ENCODE measurements at places on chromosomes 1 and 21. TPM values are rescaled to one million over a fixed set of nuclear protein-coding genes. Genes with fewer than 3 reads are reported as not detected.
A peak's percentile ranks its signal among the peaks of the same experiment; 100 is the strongest.

DNA sequence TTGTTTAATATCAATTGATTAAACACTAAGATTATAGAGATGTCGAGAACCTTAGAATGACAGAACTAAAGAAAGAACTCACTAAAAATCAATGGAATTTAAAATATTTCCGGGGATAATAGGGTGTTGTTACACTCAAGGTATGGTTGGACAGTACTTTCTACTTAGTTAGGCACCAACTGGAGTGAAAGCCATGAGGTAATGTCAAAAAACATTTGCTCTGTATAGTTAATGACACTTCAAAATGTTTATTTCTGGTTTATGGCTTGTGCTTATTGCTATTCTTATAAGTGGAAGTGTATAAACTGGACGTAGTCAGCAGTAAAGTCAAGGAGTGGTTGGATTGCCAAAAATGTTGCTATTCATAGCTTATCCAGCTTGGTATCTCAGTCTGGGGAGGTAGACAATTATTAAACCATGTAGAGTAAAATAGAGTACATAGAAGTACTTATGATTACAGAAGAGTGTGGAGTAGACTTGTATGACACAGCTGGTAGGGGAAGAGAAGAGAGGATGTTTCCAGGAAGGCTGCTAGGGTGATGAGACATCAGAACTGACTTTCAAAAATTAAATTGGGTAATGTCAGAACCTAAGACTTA is 56.5 kb upstream of the BMP8A start:
- no peak overlapping the region for H3K27ac ChIP-seq
- no peaks in the 10 kb centered on the region for H3K27me3 ChIP-seq

DNA sequence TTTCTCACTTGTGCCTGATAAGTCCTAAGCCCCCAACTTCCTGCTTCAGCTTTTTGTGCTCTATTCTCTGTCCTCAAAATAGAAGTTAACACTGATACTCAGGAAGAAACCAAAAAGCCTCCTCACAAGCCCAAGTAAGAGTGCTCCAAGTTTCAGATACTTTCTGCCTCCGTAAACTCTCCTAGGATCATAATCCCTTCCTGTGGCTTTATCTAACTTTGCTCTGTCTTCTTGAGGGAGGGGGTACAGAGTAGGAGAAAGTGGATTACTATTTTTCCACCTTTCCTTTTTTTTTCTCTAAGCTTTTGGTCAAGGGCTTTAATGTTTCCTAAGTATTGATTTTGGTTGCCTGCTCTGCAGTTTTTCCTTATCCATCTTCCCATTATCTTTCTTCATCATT is 54.6 kb downstream of the DPH5 start:
- H3K4me3 ChIP-seq = no peak overlapping the region
- no peaks in the 10 kb centered on the region for H3K27me3 ChIP-seq
- DNase-seq = no peak
- no peak overlapping the region for H3K27ac ChIP-seq
- H3K36me3 ChIP-seq = peaks cover 5% of the 10 kb centered on the region

- H3K27me3 ChIP-seq = no peaks in the 10 kb centered on the region
- no peaks in the 10 kb centered on the region for H3K36me3 ChIP-seq
- H3K4me3 ChIP-seq = no peak overlapping the region
- H3K27ac ChIP-seq = no peak overlapping the region
Observed at GRCh38 chr1:10678852-10679251, 117.6 kb downstream of the CASZ1 start.

GRCh38 chr1:37410815-37411214 is 63.6 kb upstream of the ZC3H12A start:
- no peak overlapping the region for H3K4me3 ChIP-seq
- no peaks in the 10 kb centered on the region for H3K36me3 ChIP-seq
- peaks cover 31% of the 10 kb centered on the region for H3K27me3 ChIP-seq
- DNase-seq = peak; percentile 30
- H3K4me1 ChIP-seq = no peaks in the 10 kb centered on the region
- no peak overlapping the region for H3K27ac ChIP-seq

DNA sequence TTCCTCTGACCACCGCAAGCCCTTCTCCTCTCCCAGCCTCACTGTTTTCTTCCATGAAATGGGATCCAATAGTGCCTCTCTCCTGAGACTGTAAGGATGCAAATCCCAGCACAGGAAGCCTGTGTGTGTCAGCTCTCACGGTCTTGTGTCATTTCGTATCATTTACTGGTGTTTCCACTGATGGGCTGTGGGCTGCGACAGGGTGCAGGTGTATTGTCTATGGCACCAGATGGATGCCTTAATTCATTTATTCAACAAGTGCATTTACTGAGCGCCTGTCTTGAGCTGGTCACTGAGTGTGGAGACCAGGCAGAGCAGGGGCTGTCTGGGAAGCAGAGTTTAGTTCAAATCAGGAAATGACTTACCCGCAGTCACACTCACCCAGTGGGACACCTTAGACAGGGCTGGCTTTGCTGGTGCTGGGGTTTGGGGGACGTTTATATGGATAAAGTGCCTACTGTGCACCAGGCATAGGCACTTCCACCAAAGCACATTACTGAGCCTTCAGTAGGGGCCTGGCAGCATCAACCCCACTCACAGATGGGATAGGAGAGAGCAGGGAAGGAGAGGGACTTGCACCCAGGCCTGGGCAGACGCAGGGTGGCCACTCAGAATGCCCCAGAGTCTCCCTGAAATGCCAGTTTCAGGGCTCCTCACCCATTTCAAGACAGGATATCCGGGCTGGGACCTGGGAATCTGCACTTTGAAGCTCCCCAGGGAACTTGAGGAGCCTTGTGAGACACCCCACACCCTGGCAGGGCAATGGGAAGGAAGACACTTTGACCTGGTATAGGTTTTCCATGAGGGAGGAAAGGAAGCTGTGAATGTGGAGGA is 398.9 kb downstream of the MATN1 start:
- no peaks in the 10 kb centered on the region for H3K4me1 ChIP-seq
- no peak for DNase-seq
- no peak overlapping the region for H3K4me3 ChIP-seq
- H3K27ac ChIP-seq = no peak overlapping the region

DNA sequence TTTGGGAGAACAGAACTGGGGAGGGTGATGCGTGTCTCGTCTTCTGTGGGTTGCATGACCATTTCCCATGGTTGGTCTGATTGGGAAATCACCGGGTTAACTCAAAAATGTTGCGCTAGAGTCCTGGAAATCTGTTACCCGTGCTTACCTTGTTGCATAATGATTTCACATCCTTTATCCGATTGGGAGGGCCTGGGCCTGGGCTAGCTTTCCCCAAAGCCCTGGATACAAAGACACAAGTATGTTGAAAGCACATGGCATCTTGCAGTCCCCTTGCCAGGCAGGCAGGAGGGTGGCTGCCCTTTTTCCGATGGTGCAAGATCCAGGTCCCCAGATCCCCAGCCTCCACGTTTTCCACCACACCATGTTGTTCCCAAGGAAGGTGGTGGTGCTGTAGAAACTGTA is 582 bp downstream of the TRPM2 start:
- DNase-seq = no peak
- no peak overlapping the region for H3K4me3 ChIP-seq
- H3K27me3 ChIP-seq = peaks cover 33% of the 10 kb centered on the region
- H3K27ac ChIP-seq = no peak overlapping the region

DNA sequence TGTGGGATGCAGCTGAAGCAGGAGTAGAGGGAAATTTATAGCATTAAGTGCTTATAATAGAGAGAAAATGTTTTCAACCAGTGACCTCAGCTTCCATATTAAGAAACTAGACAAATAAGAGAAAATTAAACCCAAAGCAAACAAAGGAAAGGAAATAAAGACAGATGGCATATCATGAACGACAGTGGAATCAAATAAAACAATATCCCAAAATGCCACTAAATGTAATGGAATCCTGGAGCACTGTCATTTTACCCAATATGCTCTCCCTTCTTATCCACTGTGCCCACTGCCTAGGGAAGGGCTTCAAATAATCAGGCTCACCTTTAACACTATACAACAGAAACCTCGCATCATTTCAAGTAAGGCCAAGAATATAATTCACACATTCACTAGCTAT is 12.4 kb upstream of the CCN1 start:
- peaks cover 39% of the 10 kb centered on the region for H3K4me1 ChIP-seq
- no peaks in the 10 kb centered on the region for H3K36me3 ChIP-seq
- H3K27me3 ChIP-seq = no peaks in the 10 kb centered on the region
- no peak overlapping the region for H3K4me3 ChIP-seq
- H3K27ac ChIP-seq = no peak overlapping the region

- H3K4me3 ChIP-seq = no peak overlapping the region
- DNase-seq = peak; percentile 87
- H3K27me3 ChIP-seq = no peaks in the 10 kb centered on the region
- H3K4me1 ChIP-seq = peaks cover 31% of the 10 kb centered on the region
- peak overlapping the region; percentile 17 for H3K27ac ChIP-seq
Observed at GRCh38 chr1:145985502-145986439, 10.6 kb downstream of the TXNIP start.

DNA sequence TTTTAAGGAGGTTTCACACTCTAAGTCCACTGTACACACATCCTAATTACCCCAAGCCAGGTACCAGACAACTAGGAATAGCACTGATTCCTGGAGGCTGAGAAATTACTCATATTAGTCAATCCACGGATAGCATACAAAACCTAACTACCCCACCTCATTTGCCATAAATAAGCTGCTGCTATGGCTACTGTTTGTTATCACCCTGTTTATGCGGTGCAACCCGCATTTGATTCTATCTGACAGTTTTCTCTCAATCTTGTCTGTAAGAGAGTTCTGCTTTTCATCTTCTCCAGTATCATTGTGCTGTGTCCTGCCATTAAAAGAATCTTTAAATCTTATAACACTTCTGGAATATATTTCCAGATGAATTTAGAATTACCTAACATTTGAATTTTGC is 1496.5 kb downstream of the PLA2G4A start:
- H3K4me3 ChIP-seq = no peak overlapping the region
- no peaks in the 10 kb centered on the region for H3K36me3 ChIP-seq
- DNase-seq = no peak
- no peaks in the 10 kb centered on the region for H3K4me1 ChIP-seq

- H3K27me3 ChIP-seq = no peaks in the 10 kb centered on the region
- peak; percentile 48 for DNase-seq
- H3K36me3 ChIP-seq = peaks cover 18% of the 10 kb centered on the region
- H3K4me3 ChIP-seq = peak overlapping the region; percentile 85
- no peak overlapping the region for H3K27ac ChIP-seq
Observed at GRCh38 chr1:1058921-1059493, 15.1 kb downstream of the RNF223 start.

GRCh38 chr1:172746091-172746949 is 87.4 kb downstream of the FASLG start:
- peaks cover 34% of the 10 kb centered on the region for H3K4me1 ChIP-seq
- no peaks in the 10 kb centered on the region for H3K36me3 ChIP-seq
- no peaks in the 10 kb centered on the region for H3K27me3 ChIP-seq
- H3K27ac ChIP-seq = peak overlapping the region; percentile 68

DNA sequence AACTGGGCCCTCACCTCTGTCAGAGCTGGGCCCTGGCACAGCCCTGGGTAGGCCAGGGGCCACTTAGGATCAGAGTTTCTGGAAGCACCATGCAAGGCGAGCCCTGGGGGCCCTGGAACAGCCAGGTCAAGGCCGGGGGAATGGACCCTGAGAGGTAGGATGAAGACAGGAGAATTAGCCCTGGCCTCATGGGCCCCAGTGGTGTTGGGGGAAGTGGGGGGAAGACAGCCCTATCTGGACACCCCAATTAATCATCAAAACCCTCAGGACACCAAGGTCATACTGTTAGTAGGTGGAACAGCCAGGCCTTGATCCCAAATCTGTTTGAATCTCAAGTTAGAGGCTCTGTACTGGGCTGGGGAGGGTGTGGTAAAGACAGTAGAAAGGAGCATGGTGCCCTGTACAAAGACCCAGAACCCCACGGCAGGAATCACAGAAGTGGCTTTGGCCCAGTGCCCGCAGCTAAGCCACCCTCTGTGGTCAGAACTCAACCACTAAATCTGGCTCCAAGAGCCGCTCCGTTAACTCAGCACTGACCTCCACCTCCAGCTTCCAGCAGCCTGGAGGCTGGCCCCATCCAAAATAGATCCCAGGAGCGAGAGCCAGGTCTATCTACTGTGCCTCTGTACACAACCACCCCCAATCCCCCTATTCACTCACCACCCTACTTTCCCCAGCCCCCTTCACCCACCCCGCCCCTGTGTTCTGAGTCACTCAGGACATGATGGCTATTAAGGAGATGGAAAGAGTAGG is 14.0 kb upstream of the TRIM63 start:
- no peaks in the 10 kb centered on the region for H3K27me3 ChIP-seq
- H3K36me3 ChIP-seq = no peaks in the 10 kb centered on the region
- peaks cover 29% of the 10 kb centered on the region for H3K4me1 ChIP-seq
- H3K27ac ChIP-seq = no peak overlapping the region
- DNase-seq = no peak

GRCh38 chr21:35561116-35561515 is 499.2 kb downstream of the SETD4 start:
- H3K4me3 ChIP-seq = no peak overlapping the region
- H3K27me3 ChIP-seq = no peaks in the 10 kb centered on the region
- no peak overlapping the region for H3K27ac ChIP-seq
- peaks cover 13% of the 10 kb centered on the region for H3K4me1 ChIP-seq
- DNase-seq = no peak

DNA sequence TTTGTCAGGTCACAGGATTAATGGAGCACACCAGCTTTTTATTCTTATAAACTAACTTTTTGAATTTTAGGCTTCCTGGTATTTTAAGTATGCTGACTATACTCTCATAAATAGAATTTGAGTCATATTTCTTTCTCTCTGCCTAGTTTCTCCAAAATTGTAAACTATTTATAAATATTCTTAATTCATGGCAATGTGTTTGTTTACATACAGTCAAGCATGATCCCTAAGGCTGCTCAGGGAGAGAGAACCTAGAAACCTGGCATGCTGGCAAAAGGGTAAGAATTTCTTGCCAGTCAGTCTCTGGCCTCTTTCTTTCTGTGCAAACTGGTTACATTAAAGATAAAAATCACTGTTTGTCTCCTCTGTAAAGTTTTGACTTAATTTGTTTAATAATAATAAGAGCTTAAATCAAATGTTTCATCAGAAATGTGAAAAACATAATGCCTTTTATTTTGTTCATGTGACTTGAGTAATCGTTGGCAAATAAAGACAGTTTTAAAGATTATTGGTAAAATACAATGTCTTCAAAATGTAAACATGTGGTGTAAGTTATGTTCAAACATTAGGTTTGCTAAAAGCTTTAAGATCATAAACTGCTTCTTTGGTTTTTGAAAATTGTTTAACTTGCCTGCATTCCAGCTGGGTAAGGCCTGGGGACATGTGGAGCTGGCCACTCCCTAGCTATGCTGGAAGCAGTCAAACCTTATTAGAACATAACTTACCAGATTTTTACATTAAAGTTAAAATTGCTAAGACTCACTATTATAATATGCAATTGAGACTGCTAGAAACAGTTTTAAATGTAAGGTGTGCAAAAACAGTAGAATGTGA is 1401.7 kb downstream of the NCAM2 start:
- H3K27me3 ChIP-seq = no peaks in the 10 kb centered on the region
- no peaks in the 10 kb centered on the region for H3K36me3 ChIP-seq
- peak; percentile 26 for DNase-seq
- no peaks in the 10 kb centered on the region for H3K4me1 ChIP-seq
- no peak overlapping the region for H3K4me3 ChIP-seq

GRCh38 chr1:62335656-62336055 is 16.4 kb upstream of the KANK4 start:
- H3K27me3 ChIP-seq = no peaks in the 10 kb centered on the region
- no peak overlapping the region for H3K27ac ChIP-seq
- H3K4me1 ChIP-seq = no peaks in the 10 kb centered on the region
- H3K36me3 ChIP-seq = no peaks in the 10 kb centered on the region
- no peak for DNase-seq

The AK5 gene
- total RNA-seq = 3.4 TPM

The PCSK9 gene
- total RNA-seq = 6.0 TPM

The TNFRSF9 gene
- 0.04 TPM for total RNA-seq

The CCDC190 gene
- 0.62 TPM for total RNA-seq

The GPR61 gene
- 0.07 TPM for total RNA-seq

The FHL3 gene
- 6.3 TPM for total RNA-seq

The LCE3D gene
- not detected for total RNA-seq

The CCDC185 gene
- total RNA-seq = not detected

The FAM167B gene
- total RNA-seq = 1.3 TPM

All from PC-3 (cell line).